ENCODE measurements at places on chromosomes 16 and 17.

DNA sequence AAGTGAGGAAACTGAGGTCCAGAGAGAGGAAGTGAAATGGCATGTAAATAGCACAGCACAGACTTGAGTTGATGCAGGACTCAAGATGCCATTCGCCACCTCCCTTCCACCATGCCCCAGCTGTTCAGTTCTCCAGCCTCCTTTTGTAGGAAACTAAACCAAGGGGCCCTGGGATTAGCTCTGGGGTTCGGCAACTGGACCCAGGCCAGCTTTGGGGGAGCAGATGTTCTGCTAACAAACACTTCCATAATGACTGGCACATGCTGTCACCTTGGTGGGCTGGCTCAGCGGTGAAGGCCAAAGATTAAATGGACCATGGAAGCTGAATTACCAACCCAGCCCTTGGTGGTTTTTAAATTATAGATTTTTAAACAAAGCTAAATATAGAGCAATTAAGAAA, 77.0 kb downstream of the IRX6 start:
- no peak for DNase-seq

- no peak for DNase-seq
Measured at GRCh38 chr17:68600931-68601564, at the start of gene FAM20A. TSS of gene FAM20A (minus strand) at chr17:68601367. CDS start at chr17:68600666, 701 bp downstream.

DNA sequence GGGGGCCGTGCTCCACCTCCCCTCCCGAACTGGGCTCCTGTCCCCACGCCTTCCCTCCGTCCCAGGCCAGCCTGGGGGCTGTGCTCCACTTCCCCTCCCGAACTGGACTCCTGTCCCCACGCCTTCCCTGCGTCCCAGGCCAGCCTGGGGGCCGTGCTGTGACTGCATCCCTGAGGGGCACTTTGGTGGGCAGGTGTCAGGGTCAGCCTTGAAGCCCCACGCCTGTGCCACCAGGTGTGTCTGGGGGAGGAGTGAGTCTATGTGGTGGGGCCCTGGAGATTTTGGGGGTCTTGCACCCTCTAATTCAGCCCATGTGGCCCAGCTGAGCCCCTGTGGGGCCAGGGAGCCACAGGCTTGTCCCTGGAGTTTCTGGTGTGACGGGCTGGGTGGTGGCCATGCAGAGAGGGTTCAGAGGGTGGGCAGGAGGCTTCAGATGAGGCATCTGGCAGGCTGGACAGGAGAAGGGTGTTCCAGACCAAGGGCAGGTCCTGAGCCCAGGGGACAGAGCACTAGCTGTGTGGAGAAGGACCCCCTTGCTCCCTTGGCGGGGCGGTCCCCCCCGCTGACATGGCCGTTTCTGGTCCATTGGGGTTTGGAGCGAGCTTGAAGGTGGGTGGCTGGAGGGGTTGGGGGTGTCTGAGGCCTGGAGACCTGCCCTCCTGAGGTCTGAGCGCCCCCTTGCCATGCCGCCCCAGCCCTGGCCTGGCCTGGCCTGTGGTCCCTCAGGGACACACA, 8.2 kb downstream of the NHERF2 start:
- no peak for DNase-seq

- no peak for DNase-seq
Measured at GRCh38 chr17:59839651-59840328, 53.0 kb downstream of the TUBD1 start.

GRCh38 chr17:31699281-31699680, 159.8 kb downstream of the COPRS start:
- DNase-seq, result no peak

DNA sequence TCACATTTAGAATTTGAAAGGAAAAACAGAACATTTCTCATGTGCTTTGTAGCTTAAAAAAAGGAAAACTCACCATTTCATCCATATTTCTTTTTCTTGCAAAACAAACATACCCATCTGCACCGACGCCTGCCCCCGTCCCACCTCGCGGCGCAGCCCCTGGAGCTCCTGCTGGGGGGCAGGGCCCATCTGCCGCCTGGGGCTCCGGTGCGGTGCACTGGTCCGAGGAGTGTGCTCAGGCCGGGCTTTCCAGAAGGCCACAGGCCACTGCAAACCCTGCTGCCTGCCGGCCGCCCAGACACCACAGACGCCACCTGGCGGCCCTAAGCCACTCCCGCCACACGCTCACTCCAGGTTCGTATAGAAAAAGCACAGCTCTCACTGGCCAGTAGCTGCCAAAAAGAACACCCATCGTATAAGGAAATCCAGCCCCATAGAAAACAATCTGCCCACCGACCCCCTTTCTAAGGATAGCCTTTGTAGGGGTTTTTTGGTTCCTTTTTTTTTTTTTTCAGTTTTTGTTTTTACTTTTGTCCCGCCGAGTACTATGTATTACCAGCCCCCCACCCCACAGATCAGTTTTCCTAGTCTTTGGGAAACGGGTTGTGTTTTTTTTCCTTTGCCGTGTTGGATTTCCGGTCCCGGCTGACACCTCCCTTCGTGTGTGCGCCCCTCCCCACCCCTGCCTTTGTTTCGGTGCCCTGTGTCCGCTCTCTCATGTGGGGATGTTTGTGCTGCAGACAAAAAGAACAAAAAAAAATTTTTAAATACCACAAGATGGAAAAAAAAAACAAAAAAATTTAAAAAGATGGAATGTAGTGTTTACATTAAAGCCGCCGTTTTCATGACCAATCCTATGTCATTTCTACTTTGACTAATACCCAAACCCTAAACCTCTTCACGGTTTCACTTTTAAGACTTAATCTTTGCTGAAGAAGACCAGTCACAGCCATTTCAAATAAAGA, 68.8 kb downstream of the AMFR start:
- DNase-seq, result peak; percentile 83

DNA sequence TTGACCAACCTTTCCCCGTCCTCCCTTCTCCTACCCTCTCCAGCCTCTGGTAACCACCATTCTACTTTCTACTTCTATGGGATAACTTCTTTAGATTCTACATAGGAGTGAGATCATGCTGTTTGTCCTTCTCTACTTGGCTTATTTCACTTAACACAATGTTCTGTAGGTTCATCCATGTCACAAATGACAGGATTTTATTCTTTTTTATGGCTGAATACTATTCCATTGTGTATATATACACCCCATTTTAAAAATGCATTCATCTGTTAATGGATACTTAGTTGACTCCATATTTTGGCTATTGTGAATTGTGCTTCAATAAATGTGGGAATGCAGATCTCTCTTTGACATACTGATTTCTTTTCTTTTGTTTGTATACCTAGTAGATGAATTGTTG, 115.0 kb downstream of the RAB11FIP4 start:
- DNase-seq, result no peak

GRCh38 chr16:568401-569258, 1.1 kb upstream of the PIGQ start:
- DNase-seq, result no peak

DNA sequence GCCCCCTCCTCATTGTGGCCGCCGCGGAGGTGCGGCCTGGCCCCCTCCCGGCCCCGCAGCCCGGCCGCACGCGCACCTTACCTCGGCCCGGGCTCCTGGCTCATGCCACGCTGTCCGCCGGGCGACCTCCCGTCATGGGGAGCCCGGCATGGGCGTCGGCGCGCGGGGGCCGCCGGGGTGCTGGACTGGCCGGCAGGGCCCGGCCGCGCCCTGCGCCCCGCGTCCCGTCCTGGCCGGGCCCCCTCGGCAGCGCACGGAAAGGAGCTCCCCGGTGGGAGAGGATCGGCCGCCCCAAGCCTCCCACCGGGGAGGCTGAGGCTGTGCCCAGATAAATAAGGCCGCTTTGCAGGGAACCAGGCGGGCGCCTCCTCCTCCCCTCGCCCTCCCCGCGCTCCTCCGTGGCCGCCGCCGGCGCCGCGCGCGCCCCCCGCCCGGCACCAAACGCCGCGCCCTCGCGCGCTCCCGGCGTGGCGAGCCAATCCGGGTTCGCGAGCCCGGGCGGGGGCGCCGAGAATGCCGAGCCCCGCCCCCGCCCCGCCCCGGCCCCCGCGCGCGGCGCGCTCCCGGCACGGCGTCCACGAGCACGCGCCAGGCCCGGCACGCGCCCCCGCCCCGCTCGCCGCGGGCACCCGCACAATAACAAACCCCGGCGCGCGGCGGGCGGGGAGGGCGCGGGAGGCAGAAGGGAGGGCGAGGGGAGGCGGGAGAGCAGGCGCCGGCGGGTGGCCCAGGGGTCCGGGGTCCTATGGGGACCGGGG, at the start of gene FBXL16:
Gene FBXL16, minus strand, starts transcription at position 371 of the 758 bp plus-strand sequence. CDS start 8,396 bp downstream, outside the sequence.
- no peak for DNase-seq

DNA sequence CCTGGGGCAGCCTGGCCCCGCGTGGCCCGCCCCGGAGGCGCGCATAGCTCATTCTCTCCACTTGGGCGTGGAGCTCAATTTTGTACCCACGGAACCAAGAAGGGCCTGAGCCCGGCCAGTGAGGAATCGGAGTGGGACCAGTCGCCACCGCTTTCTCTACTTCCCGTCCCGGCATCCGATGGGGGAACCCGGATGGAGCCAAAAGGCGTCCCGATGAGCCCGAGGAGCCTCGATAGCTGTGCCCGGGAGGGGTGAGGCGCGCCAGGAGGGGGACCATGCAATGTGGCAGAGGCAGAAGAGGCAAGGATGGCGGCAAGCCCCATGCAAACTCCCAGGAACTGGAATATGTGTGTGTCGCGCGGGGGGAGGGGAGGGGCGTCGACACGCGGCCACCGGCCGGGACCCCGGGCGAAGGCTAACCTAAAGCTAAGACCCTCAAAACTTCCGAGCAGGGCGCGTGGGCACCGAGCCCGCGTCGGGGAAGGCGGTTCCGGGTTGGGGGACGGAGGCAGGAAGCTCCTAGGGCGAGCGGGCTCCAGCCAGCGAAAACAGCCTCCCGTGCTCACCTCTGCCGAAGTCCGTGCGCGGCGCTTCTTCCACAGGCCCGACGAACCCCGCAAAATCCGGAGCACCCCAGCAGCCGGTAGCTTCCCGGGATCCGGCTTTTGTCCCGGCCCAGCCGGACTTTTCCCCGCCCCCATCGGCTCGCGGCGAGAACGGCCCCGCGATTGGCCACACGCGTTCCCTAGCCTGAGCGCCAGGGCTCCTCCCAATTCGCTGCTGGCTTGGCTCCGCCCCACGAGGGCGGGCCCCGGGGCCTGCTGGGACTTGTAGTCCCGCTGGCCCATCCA, at the start of gene ACLY:
Gene ACLY, minus strand, starts transcription at position 638 of the 851 bp plus-strand sequence. CDS start 5,078 bp downstream, outside the sequence.
- peak; percentile 97 for DNase-seq

- DNase-seq, result no peak
Measured at GRCh38 chr16:21260870-21261791, 17.0 kb downstream of the CRYM start.

DNA sequence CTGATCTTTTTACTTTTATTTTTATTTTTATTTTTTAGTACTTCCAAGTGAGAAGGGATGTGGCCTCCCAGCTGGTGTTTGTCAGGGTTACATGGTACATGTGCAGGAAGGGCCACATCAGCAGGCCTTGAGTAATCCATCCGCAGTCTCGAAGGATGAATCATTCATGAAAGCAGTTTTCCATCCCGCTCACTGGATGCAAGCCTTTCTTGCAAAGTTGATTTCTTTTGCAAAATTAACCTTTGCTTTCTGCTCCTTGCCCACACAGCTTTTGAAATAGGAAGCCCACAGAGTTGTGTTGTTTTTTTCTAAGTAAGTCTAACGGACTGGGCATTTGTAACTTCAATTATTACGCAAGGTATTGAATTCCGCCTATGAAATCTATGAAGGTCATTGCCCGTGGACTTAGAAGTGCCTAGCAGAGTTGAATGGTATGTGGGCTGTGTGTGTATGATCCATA, 157.4 kb downstream of the PRKCA start:
- peak; percentile 98 for DNase-seq

- DNase-seq, result peak; percentile 55
Measured at GRCh38 chr17:51258756-51259563, 889 bp downstream of the MBTD1 start.

DNA sequence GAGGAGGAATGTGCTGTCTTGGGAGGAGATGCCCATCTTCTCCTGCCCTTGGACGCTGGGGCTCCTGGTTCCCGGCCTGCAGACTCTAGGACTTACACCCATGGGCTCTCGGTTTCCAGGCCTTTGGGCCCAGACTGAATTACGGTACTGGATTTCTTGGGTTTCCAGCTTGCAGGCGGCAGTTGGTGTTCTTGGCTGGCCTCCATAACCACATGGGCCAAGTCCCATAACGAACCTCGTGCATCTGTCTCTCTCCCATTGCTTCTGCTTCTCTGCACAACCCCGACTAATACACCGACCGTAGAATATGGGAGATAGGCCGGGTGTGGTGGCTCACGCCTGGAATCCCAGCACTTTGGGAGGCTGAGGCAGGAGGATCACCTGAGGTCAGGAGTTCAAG, 162.6 kb downstream of the SDK2 start:
- DNase-seq, result no peak

- no peak for DNase-seq
Measured at GRCh38 chr16:72025404-72026114, 17.0 kb downstream of the DHODH start.

DNA sequence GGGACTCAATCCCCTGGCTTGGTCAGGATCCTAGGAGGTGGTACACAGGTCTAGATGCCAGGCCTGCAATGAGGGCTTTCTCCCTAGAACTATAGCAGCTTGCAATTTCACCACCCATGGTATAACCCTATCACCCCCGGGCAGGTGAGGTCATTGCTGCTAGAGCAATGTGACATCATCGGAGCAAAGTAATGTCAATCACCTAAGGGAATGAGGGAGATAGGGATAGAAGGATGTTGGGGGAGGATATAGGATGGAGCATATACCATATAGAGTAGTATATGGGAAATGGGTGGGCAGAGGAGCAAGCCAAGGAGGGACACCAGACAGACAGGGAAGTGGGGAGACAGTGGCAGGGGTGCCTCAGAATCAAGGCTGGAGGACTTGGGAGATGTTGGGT, 3.3 kb downstream of the KCNH4 start:
- DNase-seq, result no peak

DNA sequence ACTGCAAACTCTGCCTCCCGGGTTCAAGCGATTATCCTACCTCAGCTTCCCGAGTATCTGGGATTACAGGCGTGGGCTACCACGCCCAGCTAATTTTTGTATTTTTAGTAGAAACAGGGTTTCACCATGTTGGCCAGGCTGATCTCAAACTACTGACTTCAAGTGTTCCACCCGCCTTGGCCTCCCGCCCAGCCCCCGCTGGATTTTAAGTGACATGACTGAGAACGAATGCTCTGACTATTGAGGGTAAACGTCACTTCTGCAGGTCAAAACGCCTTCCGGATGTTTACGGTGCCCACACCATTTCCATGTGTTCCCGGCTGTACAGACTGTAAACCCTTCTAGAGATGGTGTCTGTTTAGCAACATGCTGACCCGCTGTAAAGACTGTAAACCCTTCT, 22.8 kb downstream of the PITPNA start:
- DNase-seq, result no peak

- DNase-seq, result no peak
Measured at GRCh38 chr16:57427307-57427706, 19.9 kb downstream of the CIAPIN1 start.

DNA sequence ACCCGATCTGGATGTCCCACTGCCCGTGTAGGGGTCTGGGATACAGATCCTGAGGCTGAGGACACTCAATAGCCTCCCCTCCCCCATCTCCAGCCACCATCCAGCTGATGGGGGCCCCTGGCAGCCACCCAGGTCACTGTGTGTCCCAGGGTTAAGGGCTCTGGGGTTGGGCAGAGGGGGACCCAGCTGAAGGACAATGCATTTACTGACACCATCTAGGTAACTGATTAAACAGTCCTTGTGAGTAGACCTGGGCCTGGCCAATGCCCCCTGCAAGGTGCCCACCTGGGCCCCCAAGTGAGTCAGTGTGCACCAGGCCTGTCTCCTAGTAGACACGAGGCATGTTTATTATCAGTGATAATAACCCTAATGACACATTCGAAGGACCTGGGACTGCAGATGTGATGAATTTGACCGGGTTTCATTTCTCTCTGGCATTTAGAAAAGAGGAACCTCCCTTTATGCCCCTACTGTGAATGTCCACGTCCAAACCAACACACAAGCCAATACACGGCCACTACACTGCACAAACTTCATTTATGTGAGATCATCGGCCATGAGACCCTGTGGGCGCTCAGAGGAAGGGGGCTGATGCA, 261.9 kb upstream of the FOXF1 start:
- DNase-seq, result no peak

GRCh38 chr16:5196204-5196603, 98.6 kb upstream of the EEF2KMT start:
- DNase-seq, result no peak

Measured in NB4 (cell line).